Frontal cortex (tissue), 4 donors: ENCODE measurements at places on chromosomes 1 and 21. TPM values are rescaled to one million over a fixed set of nuclear protein-coding genes. Genes with fewer than 3 reads are reported as not detected.

DNA sequence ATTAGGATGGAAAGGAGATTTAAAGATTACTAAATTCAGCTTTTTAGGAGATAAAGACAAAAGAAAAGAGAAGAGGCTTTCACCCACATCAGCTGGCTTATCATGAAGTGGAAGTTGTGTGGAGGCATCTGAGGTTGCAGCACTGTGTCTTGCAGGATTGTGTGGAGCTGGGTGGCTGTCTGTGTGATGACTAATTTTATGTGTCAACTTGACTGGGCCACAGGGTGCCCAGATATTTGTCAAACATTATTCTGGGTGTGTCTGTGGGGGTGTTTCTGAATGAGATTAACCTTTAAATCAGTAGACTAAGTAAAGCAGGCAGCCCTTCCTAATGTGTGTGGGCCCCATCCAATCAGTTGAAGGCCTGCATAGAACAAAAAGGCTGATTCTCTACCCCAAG, 3.9 kb downstream of the KCNA10 start:
- DNase-seq = no peak

DNA sequence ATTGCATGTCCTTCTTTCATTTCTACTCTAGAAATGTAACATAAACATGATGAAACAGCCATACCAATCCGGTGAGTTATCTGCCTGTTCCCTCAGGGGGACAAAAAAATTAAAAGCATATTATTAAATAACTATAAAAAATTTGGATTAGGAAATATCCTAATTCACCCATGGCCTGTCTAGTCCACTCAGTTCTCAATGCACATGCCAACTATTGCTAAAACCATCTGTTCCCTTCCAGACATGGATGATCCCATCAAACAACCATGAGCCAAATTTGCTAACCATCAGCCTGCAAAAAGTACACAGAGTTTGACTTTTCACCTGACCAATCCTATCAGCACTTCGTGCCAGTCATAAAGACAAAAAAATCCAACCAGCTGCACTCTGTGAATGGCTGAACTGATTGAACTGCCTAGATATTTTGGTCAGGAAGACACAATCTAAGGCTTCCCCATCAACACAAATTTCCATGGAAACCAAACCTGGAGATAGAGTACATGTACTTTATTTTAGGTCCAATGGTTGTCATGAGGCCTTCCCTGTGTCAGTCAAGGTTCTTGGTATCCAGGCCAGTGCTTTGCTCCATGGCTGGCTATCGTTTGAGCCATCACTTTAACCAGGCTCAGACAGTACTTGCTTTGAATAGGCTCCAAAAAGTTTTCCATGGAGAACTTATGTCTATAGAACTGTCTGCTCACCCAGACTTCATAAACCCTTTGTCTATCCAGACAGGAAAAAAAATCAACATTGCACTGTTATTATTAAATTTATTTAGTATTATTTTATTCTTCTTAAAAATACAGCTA, 570.8 kb downstream of the LTN1 start:
- DNase-seq = no peak

DNA sequence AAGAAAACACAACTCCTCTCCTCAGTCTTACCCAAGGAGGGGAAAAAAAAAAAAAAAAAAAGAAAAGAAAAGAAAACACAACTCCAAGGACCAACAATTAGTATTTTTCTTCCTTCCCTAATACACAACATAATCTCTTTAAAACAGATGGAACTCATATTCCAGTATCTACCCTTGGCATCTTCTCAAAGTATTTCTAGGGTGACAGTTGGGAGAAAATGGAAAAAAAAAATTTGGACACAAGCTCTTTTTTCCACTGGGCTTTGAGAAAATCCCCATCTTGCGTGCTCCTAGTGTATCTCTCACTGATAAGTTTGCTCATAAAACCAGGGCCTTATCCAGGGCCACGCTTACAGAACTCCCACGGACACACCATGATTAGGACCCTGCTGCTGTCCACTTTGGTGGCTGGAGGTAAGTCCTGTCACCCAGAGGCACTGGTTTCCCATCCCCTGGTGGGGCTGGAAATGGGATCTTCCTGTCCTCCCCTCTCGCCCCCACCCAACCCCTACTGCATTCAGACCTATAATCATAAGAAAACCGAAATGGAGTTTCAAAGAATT, at the start of gene CELA2B:
Gene CELA2B (plus strand): TSS at position 353 of the 563 bp plus-strand sequence. CDS start 22 bp downstream, at position 375.
- no peak for DNase-seq

DNA sequence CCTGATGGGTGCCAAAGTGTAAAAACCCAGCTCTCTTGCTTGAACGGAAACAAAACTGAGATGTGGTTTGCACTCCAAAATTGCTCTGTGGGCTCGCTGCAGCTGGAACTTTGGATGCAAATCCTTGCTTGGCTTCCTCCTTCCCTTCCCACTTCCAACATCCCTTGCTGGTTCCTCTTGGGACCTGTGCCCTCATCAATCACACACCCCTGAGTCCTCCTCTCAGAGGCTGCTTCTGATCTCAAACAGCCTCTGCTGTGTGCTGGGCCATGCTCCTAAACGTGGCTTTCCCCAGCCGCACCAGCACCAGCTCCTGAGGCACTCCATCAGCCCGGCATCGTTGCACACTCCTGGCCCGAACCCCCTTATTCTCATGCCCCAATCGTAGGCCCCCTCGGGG, 124.3 kb upstream of the RAB4A start:
- DNase-seq = no peak

DNA sequence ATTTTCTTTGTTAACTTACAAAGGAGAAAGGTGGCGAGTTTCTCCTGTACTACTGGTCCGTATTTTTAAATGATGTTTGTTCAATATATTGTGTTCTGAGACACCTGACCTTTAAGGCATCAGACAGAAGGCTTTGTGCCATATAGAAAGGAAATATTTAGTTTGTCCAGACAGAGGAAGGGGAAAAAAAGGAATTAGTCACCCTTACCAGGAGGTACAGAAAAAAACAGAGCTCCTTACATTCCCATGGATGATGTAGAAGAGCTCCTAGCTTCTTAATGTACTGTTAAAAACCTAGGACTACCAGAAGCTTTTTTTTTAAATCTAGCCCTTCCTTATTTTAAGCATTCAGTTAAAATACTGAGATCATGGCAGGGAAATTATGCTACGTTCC, 12.4 kb upstream of the PODN start:
- DNase-seq = no peak

GRCh38 chr1:241171991-241172390, 185.0 kb downstream of the RGS7 start:
- DNase-seq = no peak

Gene LCE3D
- total RNA-seq = not detected

Gene KLHDC7A
- total RNA-seq = under 0.01 TPM
